ENCODE measurements at places on chromosomes 12 and 14.

DNA sequence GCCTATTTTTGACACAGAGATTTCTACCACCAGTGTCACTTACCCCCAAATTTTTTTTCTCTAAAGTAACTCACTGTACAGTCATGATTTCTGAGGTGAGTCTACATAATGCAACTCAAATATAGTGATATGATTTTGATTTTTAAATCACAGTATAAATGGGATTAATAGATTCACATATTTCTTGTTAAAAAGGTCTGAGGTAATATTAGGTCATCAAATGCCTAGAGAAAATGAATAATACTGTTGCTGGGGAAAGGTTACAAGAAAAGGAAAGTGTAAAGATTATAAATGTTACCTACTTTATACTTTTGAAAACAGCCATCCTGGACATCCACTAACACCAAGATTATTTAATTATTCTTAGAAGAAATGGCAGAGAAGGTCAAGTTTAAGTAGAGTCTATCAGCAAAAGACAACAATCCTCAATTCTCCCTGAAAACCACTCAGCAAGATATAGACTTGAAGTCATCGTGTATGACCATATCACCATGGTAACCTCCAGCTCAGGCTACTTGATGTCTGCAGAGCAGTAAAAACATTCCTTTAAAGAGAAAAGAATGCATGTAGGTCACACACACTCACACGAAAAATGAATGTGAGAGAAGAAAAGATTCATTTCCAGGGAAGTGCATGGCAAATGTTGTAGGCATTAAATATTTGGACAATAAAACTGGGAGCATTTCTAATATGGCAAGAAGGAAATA lies 58.7 kb downstream of the CCDC59 start:
- DNase-seq: no peak

GRCh38 chr14:83170165-83170564 lies 1636.5 kb upstream of the SEL1L start:
- no peak for DNase-seq

GRCh38 chr12:44875954-44876543 lies at the start of gene NELL2:
TSS of gene NELL2 (minus strand) at chr12:44876315. CDS start at chr12:44875869, 446 bp downstream.
- peak; percentile 52 for DNase-seq

- no peak for DNase-seq
Measured at GRCh38 chr12:125417446-125417845, 352.2 kb downstream of the AACS start.

- no peak for DNase-seq
Measured at GRCh38 chr14:97446087-97446486, 648.9 kb downstream of the VRK1 start.

DNA sequence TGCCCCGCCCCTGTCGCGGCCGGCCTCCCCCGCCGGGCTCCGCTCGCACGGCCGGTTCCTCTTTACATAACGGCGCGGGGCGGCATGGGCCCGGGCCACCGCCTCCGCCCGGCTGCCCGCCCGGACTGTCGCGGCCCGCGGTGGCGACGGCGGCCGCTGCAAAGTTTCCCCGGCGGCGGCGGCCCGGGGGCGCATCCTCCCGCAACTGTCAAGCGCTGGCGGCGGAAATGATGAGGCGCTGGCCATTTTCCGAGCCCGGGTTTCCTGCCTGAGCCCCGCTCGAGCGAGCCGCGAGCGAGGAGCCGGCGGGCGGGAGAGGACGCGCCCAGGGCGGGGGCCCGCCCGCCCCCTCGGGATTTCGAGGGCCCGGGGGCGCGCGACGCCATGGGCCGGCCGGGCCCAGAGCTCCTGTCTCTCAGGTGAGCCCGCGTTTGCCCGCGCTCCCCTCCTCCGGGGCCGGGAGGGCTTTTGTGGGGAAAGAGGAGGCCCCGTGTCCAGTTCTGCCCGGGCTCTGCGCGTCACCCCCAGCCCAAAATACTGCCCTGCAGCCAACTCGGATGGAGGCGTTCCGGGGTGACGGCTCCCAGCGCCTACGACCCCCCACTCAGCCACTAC lies at the start of gene SH2B3:
SH2B3 (plus strand) TSS at position 65 of the 615 bp plus-strand sequence. CDS start 12,223 bp downstream, outside the sequence.
- DNase-seq: no peak

- no peak for DNase-seq
Measured at GRCh38 chr14:105742531-105742848, 216.1 kb downstream of the TMEM121 start.

- DNase-seq: no peak
Measured at GRCh38 chr12:121182222-121182893, 27.6 kb upstream of the P2RX4 start.

DNA sequence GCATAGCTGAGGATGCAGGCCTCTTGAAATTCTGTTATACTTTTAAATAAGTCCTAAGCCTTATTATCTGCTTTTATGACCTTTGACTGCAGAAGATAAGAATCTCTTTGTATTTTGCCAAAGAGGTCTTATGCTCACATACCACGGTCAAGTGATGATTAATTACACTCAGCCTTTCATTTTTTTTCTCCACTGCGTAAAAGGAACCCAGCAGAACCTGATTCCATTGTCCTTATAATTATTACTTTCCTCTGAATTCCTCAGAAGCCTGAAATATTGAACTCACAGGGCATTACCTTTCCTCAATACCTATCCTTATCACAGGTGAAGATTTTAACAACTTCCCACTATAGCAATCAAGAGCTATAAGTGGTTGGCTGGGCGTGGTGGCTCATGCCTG lies 498.7 kb upstream of the RPL10L start:
- no peak for DNase-seq

DNA sequence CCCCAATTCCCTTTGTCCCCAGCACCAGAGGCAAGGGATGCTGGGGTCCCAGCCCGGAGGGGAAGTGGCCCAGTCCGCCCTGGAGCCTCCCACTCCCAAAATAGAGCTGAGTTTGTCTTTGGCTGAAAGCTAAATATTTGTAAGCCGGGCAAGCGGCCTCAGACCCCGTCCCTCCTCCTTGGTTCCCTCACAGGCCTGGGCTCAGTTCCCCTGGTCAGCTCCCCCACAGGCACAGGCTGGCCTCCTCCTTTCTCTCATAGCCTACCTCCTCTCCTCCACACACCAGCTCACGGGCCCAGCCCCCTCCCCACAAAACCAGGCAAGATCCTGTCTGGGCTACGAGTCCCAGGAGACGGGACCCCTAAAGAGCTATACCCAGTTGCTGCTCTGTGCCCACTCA lies 1.3 kb downstream of the SP7 start:
- DNase-seq: no peak

- DNase-seq: no peak
Measured at GRCh38 chr12:65123435-65124063, 2.4 kb upstream of the WIF1 start.

GRCh38 chr12:58915634-58916033 lies 4.7 kb downstream of the LRIG3 start:
- no peak for DNase-seq

- no peak for DNase-seq
Measured at GRCh38 chr12:123483602-123484248, 25.8 kb downstream of the SNRNP35 start.

GRCh38 chr14:77026166-77026929 lies 2.2 kb downstream of the IRF2BPL start:
- no peak for DNase-seq

GRCh38 chr12:53107122-53107521 lies 3.8 kb downstream of the SOAT2 start:
- DNase-seq: no peak

DNA sequence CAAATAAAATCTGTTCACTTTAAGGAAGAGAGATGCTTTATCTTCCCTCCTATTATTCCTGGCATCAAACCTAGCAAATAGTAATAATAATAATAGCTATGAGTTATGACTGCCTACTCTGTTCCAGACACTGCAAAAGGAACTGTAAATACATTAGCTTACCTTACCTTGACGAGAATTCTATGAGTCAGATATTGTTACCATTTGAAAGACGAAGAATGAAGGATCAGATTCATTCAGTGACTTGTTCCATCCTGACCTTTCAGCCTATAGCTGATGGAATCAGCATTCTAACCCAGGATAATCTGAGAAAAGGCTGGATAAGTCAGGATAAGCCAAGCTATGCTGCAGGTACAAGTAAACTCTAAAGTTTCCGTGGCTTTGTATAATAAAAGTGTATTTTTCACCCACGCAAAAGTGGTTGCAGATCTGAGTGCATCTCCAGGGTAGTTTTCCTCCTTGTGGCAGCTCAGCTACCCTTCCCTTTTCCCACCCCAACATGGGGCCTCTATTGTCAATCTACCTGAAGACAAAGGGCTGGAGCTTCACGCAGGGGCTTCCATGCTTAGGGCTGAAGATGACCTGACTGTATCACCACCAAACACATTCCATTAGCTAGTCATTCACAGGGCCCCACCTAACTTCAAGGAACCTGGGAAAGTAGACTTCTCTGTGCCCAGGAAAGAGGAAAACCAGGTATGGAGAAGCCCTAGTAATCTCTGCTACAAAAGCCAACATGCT lies 57.2 kb upstream of the CCND2 start:
- DNase-seq: no peak

GRCh38 chr12:105040476-105040875 lies 43.8 kb downstream of the ALDH1L2 start:
- no peak for DNase-seq

- DNase-seq: no peak
Measured at GRCh38 chr12:96500693-96501092, 11.3 kb downstream of the CFAP54 start.

DNA sequence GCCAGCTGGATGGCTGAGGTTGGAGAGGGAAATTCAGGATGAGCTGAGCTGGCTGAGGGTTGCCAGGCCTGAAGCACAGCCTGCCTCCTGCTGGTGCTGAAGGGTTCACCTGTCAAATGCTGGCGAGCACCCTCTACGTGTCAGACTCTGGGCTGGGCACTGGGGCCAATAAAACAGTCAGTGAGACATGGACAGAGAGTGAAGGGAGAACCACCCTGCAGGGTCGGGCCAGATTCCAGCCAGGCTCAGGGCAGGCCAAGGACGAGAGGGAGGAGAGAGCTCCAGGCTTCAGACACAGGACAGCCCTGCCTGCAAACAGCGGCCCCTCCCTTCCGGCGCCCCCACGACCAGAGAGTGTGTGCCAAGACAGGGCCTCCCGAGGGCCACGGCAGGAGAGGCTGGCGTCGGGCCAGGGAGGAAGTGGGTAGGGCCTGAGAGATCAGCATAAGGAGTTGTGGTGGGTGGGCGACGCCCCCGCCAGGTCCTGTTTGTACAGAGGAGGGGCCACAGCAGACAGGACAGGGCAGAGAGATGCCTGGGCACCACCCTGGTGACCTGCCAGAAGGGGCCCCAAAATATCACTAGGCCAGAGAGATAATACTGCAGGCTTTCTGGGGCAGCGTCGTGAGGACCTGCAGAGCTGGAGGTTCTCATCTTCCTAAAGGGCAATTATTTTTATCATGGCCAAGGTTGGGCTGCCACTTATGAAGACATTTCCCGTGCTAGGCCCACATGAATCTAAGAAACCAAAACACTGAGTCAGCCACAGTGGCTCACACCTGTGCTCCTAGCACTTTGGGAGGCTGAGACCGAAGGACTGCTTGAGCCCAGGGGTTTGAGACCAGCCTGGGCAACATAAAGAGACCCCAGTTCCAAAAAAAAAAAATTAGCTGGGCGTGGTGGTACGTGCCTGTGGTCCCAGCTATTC lies 73.1 kb upstream of the GPR68 start:
- DNase-seq: peak; percentile 57

GRCh38 chr12:21941506-21942376 lies 515 bp upstream of the ABCC9 start:
- DNase-seq: no peak

DNA sequence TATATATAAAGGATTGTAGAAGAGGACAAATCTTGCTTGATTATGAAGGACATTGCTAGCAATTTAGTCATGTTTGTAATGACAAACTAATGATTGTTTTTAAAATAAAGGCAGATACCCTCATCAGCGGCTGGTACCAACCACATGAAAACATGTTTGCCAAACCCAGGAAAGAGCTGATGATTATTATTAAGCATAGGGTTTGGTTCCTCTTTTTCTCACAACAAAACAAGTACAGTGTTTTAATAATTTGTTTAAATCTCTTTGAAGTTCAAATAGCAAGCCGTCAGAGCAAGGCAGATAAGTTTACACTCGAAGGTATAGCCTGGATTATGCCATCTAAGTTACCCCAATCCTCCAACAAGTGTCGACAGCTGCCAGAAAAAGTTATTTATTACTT lies 5.3 kb upstream of the SINHCAF start:
- no peak for DNase-seq

DNA sequence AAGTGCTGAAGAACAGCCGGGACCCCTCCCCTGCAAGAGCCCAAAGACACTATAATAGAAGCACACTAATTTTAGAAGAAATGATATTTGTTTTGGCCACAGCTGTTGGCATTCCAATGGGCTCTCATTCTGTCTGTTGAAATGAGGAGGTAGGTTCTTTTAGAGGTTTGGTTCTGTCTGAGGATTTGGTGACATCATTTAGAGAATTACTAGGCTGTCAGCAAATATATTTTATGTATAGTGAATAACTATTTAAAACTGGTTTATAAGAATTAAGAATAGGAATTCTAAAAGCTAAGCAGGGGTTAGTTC lies 200.7 kb upstream of the SLC38A2 start:
- no peak for DNase-seq

DNA sequence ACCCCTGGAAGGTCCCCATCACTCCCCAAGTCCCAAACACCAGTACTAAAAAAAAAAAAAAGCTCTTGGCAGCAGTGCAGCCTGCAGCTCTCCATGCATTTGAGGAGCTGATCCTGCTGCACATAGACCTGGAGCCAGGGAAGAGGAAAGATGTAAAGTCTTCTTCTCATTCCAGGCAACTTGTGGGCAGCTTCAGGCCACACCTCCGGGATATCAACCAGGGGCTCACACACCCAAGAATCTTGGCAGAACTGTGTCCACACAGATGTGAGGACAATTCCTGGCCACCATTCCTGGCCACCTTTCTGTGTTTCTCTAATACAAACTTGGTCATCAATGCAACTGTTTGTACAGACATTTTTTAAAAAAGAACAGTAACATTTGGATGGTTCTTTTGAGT lies 72.7 kb downstream of the TMEM132C start:
- DNase-seq: no peak

DNA sequence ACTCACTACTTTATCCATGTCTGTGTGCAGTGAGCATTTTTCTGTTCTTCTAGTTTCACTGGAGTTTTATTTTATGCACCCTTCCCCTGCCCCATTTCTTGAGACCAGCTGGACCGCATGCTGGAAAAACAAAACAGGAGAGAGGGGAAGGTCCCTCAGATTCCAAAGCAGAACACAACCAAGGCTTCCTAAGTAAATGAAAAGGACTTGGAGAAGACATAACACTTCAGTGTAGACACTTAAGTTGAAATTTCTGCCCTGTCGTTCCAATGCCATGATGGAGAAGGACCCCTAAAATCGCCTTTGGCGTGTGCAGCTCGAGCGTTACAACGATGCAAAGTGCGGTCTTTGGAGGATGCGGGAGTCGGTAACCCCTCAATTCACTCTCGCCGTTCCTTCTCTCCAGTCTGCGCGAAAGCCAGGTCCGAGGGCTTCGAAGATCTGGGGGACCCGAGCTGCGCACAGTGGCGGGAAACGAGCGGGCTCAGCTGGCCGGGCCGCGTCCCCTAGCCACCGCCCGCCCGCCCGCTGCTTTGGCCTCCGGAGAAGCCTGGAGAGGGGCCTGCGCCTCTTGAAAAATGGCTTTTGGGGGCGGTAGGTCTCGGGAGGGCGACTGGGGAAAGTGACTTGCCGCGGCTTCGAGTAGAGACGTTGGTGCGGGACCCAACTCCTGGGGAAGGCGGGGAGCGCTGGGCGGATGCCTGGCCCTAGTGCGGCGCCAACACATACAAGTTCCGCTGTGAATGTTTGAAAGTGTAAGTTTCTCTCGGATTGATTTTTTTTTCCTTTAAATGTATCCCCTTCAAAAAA lies 11.2 kb upstream of the HOXC13 start:
- DNase-seq: no peak

GRCh38 chr14:93861836-93862235 lies 65.3 kb upstream of the FAM181A start:
- no peak for DNase-seq
